ENCODE measurements at places on chromosomes 16 and 17.

DNA sequence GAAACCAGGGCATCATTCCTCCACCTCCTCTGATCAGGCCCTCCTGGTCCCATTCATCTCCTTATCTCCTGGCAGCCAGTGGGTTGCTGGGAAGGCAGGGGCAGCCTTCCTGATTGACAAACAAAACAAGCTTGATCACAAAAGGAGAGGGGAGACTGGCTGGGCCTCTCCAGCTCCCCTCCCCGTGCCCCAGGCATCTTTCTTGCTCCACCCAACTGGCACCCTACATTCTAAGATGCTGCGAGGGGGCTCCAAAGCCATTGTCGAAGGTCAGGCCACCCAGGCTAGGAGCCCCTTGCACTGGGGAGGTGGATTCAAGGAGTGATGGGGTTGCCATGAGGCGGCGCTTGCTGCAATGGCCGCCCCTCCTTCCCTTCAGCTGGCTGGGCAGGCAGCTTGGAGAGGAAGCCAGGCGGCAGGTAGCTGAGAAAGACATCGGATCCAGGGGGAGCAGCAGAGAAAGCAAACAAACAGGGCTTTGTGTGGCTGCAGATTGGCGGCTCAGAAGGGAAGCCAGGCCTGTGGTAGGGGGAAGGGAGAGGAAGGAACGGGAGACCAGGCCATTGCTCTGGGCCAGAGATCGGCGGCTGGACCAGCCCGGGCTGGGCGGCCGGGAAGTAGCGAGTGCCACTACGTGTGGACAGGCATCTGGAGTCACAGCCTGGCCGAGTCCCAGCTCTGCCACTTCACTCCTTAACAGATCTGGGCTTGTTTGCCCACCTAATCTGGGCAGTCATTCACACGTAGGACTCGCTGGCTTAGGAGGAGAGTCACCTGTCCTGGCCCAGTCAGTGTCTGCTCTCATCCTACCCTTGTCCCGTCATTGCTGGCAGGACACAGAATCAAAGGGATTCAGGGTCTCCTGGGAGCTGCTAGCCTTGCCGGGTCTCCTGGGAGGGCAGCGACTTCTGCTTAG lies 12.3 kb downstream of the RAI1 start:
- DNase-seq: no peak

GRCh38 chr17:2695961-2696760 lies 15.4 kb downstream of the CLUH start:
- no peak for DNase-seq

GRCh38 chr16:69348222-69348621 lies 3.4 kb downstream of the TMED6 start:
- no peak for DNase-seq

GRCh38 chr17:15281909-15282308 lies 16.8 kb upstream of the PMP22 start:
- no peak for DNase-seq

GRCh38 chr16:14310519-14310991 lies 239.4 kb downstream of the MRTFB start:
- no peak for DNase-seq
